Activated T-cell treated with anti-CD3 and anti-CD28 coated beads, Interleukin-2, amount 50 U/mL, for 1 hour (primary cell): ENCODE measurements at places on chromosomes 12 and 14.

DNA sequence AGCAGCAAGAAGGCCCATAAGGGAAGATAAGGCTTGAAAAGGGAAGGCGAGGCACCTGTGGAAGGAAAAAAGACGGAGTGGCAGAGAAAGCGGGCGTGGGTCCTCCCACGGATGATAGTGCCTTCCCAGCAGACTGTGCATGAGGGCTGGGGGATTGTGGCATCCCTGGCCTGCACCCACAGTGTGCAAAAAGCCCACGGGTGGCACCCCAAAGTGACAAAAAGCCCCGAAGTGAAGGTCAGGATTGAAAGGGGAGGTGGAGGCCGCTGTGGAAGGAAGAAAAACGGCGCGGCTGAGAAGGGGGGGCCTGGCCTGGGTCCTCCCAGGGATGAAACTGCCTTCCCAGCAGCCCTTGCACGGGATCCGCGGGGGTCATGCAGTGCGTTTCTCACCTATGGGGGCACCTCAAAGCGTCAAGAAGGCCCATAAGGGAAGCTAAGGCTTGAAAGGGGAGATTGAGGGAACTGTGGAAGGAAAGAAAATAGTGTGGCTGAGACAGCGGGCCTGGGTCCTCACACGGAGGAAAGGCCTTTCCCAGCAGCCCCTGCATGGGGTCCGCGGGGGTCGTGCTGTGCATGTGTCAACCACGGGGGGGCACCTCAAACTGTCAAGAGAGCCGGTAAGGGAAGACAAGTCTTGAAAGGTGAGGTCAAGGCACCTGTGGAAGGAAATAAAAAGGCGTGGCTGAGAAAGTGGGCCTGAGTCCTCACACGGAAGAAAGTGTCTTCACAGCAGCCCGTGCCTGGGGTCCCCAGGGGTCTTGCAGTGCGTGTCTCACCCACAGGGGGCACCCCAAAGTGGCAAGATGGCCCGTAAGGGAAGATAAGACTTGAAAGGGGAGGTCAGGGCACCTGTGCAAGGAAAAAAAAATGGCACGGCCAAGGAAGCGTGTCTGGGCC is 274.1 kb downstream of the ALG10 start:
- DNase-seq, result no peak

- no peak for DNase-seq
Observed at GRCh38 chr14:28116716-28117115, 649.9 kb upstream of the FOXG1 start.

GRCh38 chr12:5388581-5389535 is 43.0 kb upstream of the NTF3 start:
- DNase-seq, result no peak

- no peak for DNase-seq
Observed at GRCh38 chr12:26102953-26103352, 21.9 kb downstream of the BHLHE41 start.

- DNase-seq, result no peak
Observed at GRCh38 chr12:125244338-125244737, 179.1 kb downstream of the AACS start.

DNA sequence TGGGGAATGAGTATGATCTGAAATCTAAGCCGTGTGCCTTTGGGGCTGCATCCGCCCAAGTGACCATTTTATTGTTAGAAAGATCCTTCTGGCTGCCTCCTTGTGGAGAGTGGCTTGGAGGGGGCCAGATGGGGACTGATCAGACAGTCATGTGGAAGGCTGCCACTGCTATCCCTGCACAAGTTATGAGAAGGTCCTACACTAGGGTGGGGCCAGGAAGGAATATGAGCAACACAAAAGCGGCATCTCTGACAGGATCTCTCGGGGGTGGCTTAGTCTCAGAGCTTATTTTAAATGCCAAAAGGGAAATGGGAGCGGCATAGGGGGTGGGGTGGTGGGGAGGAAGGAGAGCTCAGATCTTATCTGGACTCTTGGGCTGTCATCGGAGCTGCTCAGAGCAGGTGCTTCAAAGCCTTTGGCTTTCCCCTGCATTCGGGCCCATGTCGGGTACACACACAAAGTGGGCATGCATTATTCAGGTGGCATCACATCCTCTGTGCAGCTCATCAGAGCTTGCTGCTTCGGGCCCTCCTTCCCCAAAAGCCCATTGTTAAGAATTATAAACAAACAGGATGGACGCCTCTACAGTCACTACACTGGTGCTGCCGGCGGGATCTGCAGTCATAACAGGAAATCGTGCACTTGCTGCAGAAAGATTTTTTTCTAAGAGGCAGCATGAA is 805.4 kb downstream of the VRK1 start:
- peak; percentile 71 for DNase-seq

DNA sequence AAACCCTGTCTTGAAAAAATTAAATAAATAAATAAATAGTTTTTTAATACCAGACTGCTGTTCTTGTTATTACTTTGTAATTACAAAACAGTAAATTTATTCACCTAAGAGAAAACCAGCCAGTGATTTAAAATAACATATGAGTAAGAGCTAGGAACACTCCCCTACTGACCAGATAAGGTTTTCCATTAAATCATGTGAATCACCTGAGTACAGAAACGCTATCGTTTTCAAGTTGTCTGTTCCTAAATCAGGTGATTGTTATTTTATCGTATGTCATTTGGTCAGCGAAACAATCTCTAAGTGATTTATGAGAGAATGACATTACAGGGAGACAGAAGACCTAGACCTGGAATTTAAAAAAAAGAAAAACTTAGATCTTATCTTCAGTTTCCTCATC is 47.3 kb downstream of the RPS29 start:
- no peak for DNase-seq

- DNase-seq, result no peak
Observed at GRCh38 chr12:93447555-93448290, 6.0 kb upstream of the UBE2N start.

DNA sequence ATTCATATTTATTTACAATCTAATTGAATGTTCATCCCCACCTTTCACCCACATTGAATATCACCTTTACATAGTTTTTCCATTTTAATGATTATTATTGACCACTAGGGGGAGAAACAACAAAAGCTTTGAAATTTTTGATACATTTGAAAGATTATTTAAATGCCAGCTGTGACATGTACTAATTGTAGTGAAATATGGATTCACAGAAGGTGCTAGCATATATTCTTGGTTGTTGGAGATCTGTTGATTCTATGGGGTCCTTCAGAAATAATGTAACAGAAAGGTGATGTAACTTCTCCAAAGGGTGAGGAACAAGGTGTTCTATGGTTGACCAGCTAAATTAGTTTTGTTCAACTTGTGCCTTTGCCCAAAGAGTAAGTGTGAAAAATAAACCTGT is 22.4 kb upstream of the GPR33 start:
- DNase-seq, result no peak

GRCh38 chr14:52089218-52089617 is 20.4 kb upstream of the NID2 start:
- no peak for DNase-seq

DNA sequence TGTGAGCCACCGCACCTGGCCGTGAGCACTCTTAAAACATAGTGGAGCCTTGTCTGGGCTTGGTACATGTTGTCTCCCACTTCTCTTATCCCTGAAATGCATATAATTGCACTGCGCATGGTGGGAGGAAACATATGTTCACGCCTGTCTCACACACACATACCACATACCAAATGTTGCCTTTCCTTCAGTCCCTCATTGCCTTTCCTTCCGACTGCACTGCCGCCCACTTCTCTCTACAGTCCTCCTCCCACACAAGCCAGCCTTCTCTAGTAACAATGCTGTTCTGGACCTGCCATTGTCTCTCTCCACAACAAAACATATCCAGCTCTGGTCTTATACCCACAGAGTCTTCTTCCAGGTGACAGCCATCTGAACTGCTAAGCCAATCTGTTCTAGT is 88.3 kb upstream of the PTHLH start:
- no peak for DNase-seq

DNA sequence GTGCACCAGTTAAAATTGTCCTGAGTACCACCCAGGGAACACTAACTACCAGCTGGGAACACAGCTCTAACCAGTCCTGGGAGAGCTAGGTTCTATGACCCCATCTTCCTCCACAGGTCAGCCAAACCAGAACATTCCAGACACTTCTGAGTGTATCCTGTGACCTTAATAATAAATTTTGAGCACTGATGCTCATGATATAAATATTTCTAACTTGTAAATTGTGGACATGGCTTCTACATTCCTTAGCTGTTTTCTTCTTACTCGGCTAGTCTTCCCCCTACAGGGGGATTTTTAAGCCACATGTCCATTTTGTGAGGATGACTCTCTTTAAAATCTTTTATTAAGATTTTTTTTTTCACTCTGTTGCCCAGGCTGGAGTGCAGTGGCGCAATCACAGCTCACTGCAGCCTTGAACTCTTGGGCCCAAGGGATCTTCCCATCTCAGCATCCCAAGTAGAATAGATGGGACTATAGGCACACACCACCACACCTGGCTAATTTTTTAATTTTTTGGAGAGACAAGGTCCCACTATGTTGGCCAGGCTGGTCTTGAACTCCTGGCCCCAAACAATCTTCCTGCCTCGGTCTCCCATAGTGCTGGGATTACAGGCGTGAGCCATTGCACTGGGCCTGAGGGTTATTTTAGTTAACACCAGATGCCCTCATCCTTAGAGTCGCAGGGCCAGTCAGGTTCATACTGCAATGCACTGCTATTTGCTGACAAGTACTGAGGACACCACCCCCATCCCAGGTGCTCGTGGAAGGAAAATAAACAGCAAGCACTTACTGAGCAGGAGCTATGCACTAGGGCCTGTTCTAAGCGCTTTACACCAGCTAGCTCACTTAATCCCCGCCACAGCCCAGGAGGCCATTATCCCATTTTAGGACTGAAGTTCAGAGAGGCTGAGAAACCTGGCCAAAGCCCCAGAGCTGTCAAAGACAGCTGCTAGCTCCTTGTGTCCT is 142.6 kb upstream of the NCOR2 start:
- no peak for DNase-seq

GRCh38 chr12:80441921-80442320 is 2.1 kb upstream of the PTPRQ start:
- no peak for DNase-seq

GRCh38 chr14:78259831-78260230 is 89.7 kb downstream of the NRXN3 start:
- DNase-seq, result no peak

GRCh38 chr12:51740536-51740935 is 108.0 kb downstream of the FIGNL2 start:
- no peak for DNase-seq

- no peak for DNase-seq
Observed at GRCh38 chr12:31737345-31737744, 8.5 kb upstream of the AMN1 start.

DNA sequence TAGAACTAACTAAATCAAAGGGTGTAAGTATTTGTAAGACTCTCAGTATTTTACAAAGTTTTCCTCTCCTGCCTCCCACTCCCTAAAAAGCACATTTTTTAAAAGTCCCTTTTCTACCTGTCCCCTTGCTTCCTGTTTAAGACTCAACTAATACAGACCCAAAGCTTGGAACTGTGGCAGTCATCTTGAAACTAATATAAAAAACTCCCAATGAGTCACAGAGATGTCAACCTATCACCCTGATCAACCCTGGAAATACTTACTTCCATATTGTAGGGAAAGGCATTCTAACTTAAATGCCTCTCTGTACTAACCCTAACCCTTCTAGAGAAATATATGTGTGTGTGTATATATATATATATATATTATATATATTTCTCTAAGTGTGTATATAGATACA is 184.8 kb downstream of the SPTSSA start:
- DNase-seq, result no peak

GRCh38 chr12:107459641-107460040 is 226.0 kb upstream of the PWP1 start:
- DNase-seq, result no peak
